Effector CD4-positive, alpha-beta T cell (primary cell): ENCODE measurements at places on chromosomes 12 and 14.

DNA sequence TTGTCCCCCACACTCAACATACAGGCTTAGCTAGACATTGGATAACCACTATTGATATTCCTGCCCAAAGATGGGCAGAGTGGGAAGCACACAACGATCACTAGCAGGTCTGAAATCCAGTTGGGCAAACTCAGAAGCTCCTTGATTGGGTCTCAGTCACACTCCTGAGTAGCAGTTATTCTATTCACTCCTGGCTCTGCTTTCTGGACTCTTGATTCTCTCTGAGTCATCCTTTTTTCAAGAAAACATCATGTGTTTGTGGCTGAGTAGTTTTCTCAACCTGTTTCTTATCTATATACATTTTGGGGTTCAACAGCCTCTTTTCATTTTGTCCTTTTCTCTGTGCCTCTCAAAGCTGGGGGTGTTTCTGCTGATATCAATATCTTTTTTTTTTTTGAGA lies 46.0 kb upstream of the MANSC4 start:
- no peak for DNase-seq

DNA sequence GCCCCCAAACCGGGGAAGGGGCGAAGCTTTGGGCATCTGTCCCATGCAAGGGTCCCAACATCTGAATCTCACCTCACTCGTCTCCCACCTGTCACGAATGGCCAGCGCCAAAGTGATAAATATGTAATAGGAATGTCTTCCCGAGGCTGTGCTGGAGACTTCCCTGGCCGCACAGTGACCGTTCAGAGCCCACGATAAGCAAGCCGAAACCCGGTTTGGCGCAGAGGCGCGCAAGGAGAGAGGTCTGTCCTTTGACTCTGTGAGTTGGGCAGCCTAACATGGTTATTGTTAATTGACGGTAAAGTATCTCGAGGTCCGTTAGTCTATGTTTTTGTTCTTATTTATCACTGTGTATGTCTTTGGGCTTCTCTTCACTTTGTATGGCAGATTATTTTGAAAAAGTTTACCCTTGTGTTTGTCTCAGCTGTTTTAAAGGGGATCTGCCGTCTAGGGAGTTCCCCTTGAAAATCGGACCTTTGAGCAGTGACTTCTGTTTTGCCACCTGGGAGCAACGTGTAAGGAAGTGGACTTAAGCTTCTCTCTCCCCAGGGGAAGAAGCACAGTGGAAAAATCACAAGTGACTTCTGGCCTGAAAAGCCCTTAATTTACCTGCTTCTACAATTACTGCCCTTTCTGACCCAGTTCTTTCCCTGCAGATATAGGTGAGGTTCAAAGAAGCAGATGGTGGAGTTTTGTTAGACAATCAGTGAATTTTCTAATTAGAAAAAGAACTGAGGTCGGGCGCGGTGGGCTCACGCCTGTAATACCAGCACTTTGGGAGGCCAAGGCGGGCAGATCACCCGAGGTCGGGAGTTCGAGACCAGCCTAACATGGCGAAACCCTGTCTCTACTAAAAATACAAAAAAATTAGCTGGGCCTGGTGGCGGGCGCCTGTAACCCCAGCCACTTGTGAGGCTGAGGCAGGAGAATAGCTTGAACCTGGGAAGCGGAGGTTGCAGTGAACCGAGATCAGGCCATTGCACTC lies 1.1 kb upstream of the TM9SF1 start:
- no peak for DNase-seq

DNA sequence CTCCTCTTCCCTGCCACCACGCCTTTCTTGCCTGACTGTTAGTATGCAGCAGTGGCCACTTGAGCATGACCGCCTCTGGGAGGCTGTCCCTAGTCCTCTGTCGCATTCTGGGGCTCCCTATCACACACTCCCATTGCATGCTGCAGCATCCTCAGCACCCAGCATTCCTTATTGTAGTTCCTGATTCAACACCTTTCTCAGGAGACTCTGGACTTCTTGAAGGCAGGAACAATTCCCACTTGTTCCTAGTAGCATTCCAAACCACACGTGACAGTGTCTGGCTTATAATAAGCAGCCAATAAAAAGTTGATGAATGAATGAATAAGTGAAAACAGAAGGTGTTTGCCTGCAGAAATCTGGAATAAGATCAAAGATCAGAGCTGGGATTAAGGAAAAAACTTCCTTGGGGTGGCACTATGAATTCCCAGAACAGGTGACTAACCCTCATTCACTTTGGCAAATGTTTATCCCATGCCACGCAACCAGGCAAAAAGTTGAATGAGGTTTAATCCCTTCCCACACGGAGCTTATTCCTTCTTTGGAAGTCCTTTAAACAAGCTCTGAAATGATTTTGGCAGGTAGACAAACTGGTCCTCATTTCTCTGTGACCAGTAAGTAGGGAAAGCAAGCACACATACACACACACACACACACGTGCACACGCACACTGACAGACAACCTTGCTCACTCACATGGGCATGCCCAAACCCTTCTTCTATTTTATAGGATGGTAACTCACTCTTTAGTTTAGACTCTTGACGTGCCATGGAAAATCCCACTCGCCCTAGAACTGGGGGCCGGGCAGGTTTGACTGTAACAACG lies 26.5 kb downstream of the NTF3 start:
- no peak for DNase-seq

DNA sequence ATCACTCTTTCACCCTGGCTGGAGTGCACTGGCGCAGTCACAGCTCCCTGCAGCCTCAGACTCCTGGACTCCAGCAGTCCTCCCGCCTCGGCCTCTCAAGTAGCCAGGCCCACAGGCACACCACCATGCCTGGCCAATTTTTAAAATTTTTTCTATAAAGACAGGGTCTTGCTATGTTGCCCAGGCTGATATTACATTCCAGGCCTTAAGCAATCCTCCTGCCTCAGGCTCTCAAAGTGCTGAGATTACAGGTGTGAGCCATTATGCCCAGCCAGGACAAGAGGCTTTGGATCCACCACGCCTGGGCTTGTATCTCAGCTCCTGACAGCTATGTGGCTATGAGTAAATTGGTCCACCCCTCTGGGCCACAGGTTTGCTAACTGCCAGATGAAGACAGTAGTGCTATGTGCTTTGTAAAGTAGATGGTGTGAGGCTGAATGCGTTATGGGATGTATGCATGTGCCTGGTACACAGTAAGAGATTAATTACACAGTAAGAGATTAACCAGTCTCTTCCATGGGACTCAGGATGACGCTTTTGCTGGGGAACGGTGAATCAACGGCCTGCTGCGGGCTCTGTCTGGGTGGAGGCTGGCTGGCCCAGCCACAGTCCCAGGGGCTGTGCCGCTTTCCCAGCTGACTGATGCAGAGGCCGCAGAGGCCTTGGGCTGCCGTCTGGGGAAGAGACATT lies 53.3 kb upstream of the NCOR2 start:
- DNase-seq = no peak

DNA sequence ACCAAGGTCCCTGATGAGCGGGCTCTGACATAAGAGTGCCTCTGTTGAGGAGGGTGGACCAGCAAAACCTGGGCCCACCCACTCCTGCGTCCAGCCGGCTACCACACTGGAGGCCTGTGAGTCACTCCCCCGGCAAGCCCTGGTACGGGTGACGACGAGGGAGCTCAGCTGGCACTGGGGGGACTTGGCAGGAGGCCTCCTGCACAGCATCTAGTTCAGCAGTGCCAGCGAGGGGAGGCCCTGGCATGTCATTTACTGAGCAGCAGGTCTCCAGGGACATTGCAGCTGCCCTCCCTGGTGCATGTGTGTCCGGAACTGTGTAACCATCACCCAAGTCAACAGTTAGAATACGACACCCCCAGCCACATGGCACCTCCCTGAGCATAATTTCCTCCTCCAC lies 24.4 kb downstream of the CD9 start:
- DNase-seq = no peak

GRCh38 chr12:41919048-41919447 lies 225.6 kb downstream of the GXYLT1 start:
- no peak for DNase-seq

GRCh38 chr12:121805171-121806008 lies 1.6 kb downstream of the SETD1B start:
- DNase-seq = no peak

DNA sequence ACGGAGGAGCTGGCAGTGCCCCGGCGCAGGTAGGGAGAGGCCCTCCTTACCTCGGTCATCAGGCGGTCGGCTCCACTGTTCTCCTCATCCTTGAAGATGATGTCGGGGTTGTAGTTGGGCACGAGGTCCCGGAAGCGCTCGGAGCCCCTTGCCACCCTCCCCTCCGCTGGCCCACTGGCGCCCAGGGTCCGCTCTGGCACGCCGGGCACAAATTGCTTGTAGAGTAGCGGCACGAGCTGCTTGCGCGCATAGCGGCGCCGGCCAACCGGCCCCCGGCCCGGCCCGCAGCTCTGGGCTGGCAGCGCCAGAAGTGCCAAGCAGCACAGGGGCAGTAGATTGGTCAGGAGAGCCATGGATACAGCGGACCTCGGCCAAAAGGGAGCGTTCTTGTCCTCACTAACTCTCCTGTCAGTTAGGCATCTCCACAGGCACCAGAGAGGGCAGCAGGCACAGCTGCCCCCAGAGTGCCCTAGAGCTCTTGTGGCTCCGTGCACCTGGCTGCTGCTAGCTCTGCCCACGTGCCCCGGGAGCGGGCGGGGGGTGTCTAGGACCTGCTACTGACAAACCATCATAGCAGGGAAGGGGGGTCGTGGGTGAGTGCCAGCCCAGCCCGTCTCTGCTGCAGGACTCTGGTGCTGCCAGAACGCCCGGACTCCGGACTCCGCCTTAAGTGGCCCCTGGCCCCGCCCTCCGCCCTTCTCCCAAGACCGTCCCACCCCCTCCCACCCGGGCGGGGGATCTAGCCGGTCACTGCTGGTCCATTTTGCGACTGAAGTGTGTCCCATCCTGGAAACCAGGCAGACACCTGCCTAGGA lies at the start of gene DHH:
DHH (minus strand) TSS at position 642 of the 815 bp plus-strand sequence; CDS start at position 353, 289 bp downstream.
- DNase-seq = no peak

DNA sequence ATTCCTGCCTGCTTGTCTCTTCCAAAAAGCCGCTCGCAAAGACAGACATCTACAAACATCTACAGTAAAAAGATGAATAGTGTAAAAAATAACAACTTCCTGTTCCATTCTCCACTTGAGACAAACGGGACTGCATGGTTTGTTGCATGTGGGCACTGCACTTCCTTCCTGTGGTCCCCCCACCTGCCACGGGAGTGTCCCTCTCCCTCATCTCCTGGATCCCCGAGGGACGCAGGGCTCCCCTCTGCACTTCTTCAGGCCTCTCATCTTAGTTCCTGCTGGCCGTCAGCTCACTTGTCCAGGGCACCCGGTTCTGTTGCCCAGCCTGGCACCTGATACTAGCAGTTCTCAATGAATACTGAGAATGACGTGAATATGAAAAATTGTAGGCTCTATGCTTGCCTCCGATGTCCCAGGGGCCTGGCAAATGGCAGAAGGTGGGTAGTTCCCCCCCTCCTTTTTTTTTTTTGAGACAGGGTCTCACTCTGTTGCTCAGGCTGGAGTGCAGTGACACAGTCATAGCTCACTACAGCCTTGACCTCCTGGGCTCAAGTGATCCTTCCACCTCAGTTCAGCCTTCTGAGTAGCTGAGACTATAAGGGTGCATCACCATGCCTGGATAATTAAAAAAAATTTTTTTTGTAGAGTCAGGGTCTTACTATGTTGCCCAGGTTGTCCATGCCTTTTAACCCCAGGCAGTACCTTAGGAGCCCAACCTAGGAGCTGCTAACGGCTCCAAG lies 3.5 kb upstream of the KLC1 start:
- DNase-seq = peak; percentile 16

DNA sequence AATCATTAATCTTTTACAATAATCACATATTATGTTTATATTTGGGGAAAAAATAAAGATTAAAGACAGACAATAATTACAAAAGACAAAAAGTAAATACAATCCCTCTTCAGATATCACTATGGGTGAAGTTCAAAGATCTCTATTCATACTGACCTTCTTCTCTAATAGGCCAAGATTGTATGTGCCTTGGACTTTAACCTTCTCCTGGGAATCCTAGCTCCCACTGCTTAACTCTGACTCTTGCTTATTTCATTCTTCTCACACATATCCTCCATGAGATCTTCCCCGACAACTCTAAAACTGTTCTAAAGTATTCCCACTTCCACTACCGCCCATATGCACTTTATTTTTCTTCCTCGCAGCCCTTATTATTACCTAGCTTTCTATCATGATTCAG lies 83.8 kb downstream of the EEA1 start:
- no peak for DNase-seq

DNA sequence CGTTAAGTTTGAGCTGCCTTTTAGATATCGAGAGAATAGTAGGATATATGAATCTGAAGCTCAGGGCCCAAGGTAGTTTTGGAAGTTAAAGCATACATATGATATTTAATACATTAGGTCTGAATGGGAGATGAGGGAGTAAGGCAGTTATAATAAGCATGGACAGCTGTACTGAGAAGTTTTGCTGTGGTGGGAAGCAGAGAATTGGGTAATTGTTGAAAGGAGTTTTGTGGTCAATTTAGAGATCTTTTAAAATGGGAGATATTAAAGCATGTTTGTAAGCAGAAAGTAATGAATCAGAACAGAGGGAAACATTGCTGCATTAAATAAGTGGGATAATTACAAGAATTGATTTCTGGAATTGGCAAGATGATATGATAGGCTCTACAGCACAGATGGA lies 21.3 kb downstream of the TBK1 start:
- DNase-seq = no peak

DNA sequence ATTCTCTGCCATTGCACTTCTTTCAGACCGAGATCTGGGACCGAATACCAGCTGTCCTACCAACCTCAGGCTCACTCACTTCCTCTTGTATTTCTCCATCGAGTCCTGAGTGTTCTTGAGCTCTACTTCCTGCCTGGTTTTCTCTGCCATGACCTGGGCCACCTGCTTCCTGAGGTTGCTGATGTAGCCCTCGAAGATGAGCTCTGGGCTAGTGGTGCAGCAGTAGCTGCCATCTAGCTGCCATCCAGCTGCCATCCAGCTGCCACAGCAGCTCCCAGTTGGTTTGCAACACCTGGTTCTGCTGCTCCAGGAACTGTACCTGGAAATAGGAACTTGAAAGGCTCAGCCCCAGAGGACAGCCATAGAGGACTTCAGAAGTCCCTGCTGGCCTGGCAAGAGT lies 15.0 kb upstream of the KRT73 start:
- no peak for DNase-seq

GRCh38 chr12:68804657-68805591 lies 3.1 kb upstream of the MDM2 start:
- DNase-seq = no peak

DNA sequence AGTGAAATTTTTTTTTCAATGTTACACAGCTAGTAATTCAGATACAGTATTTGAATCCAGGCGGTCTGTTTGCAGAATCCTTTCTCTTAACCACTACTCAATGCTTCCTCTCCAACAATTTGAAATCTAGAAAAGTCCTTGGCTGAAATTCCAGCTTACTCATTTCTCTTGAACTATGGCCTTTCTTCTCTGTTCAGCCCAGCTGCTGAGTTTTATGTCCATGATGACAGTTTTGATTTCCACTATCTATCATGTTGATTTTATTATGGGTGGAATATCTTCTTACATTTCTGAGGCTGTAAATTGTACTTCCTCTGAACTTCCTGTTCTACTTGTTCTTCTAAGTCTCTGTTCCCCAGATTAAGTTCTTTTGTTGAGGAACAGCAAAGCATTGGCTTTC lies 315.3 kb downstream of the DIO2 start:
- DNase-seq = no peak

DNA sequence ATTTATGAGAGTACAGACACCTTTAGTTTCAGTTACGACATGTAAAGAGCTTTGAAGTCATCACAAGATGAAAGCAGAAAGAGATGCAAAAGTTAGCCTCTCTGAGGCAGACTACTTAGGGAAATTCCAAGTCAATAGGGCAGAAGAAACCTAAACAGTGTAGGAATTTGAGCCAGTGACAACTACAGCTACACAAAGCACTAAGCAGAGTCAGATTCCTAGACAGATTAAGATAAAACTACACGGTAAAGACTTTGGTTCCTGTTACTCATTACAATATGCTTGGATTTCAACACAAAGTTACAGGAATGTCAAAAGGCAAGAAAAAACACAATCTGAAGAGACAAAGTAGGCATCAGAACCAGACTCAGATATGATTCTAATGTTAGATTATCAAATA lies 1302.3 kb downstream of the FSCB start:
- DNase-seq = no peak
